ENCODE measurements at places on chromosomes 12 and 14.

GRCh38 chr12:120654656-120655055, 14.2 kb downstream of the CABP1 start:
- DNase-seq: no peak

DNA sequence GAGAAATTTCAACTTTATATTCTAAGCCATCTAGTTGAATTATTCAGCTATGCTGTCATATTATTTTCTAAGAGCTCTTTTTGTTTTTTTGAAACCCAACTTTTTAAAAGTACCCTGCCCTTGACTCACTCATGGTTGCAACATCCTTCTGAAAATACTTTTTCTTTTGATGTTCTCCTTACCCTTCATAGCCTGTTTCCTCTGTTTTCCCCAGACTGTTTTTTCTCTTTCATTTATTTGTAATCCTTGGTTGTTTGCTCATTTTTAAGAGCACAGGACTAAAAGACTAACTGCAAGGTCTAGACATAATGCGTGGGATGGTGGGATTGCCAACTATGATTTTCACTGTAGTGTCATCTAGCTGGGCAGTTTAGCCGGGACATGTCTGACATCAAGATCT, 21.2 kb upstream of the CDKL1 start:
- DNase-seq: peak; percentile 56

- no peak for DNase-seq
Observed at GRCh38 chr12:113170926-113171325, 14.4 kb downstream of the DDX54 start.

GRCh38 chr12:87310126-87310525, 719.1 kb downstream of the C12orf50 start:
- no peak for DNase-seq

DNA sequence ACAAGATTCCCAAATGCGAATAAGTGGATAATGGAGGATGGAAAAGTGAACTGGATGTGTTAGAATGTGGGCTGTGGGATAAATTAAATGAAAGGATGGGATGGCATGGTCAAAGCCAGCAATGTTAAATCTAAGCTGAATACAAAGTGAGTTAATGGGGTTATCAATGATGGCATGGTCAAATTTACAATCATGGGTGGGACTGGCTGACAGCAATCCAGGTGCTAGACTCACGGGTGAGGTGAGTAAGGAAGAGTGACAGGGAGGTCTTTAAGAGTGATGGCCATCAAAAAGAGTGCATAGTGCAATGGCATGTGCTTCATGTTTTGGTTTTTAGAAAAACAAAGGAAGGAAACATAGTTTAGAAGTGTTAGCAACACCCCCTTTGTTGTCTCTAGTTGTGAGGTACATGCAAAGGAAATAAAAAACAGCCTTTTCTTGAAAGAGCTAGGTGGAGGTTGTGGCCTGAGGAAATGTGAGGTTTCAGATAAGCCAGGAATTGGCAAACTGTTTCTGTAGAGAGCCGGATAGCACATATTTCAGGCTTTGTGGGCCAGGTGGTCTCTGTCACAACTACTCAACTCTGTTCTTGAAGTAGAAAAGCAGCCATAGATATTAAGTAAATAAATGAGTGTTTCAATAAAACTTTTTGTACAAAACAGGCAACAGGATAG, 328.7 kb downstream of the RPL10L start:
- no peak for DNase-seq

GRCh38 chr14:29528889-29529288, 398.8 kb downstream of the PRKD1 start:
- peak; percentile 35 for DNase-seq

GRCh38 chr12:101455685-101456084, 19.5 kb upstream of the SPIC start:
- DNase-seq: no peak

DNA sequence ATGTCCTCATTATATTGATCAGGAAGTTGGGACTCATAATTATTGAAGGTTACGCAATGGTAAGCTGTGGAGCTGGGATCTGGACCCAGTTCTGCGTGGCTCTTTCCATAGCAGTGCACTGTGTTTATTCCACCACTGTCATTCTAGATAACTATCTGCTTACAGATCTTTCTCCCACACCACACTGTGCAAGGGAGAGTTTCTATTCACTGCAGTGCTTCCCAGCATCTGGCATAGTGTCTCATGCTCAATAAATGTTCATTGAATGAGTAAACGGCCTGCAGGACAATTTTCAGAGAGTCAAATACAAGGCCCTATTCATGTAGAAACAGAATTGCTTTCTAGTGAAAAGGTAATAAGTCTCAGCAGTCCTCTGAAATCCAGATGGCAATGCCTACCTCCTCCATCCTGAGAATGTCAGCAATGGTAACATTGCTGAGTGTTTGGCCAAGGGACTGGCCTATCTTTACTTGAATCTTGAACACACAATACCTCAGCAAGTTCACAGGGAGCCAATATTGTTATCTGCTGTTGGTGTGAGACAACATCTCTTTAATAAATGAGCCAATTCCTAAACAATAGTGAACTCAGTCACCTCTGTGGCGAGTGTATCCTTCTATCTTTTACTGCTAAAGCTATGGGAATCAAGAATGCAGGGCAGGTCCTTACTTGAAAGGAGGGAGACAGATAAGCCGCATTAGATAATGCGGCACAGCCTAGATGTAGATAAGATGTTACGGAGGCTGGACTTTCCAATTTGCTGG, 332.4 kb upstream of the PRICKLE1 start:
- no peak for DNase-seq

GRCh38 chr12:44774815-44775411, 101.2 kb downstream of the NELL2 start:
- DNase-seq: peak; percentile 2

GRCh38 chr14:77043177-77043983, 14.9 kb upstream of the IRF2BPL start:
- peak; percentile 99 for DNase-seq

DNA sequence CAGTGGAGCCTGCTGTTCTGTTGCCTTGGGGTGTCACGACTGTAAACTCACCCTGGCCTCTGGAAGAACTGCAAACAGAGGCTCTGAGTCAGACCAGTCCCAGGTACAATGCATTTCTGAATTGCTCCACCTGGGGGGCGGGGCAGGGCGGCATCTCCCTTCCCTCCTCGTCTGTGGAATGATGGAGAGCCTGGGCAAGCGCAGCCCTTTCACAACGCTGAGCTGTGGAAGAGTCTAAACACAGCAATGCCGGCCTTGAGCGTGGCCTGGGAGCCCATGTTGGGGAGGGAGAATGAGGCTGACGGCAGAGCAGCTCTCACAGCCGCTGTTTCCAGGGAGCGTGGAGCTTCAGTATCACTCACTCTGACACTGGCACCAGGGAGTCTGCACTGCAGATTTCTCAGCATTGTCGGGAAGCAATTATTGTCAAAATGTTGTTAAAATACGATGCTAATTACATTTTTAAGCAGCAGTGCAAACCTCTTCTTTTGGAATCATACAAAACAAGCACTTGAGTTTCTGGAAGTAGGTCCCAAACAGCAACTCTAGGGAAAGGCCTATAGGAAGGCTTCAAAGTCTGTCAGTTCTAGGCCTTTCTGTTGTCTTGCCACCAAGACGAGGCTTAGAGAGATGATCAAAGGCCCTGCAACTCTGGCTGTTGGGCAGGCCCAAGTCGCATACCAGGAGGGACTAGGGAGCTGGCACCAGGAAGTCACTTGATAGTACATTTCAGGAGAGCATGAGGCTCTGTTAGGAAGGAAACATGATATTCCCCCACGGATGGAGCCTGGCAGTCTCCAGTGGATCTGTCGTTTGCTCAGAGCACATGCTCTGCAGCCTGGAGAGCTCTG, 244.0 kb upstream of the FKBP4 start:
- no peak for DNase-seq

DNA sequence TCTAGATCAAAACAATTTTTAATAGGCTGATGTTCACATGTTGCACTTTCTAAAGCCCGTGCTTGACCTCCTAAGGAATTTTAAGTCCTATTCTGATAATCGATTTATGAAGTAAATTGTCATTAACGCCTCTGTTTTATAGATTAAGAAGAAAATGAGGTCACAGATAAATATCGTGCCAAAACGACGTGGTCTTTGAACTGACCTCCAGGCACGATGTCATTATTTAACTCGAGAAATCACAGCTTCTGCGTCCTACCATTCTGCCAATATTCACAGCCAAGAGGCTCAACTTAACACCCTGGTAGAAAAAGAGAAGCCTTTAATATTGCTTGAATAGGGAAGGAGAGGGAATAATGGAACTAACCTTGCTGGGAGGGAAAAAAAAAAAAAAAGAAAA, 888 bp upstream of the EEA1 start:
- DNase-seq: no peak

DNA sequence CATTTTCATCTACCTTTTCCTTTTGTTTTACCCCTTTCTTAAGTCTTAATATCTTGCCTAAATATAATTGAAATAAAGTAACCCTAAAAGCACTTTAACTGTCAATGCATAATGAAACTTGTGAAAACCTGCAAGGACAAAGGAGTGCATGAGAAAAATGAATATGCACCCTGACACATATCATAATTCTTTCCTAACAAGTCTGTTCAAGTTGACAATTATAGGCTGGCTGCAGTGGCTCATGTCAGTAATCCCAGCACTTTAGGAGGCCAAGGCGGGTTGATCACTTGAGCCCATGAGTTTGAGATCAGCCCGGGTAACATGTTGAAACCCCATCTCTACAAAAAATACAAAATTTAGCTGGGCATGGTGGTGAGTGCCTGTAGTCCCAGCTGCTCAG, 65.4 kb downstream of the FGD6 start:
- no peak for DNase-seq

GRCh38 chr14:71142375-71143038, 235.2 kb downstream of the PCNX1 start:
- peak; percentile 99 for DNase-seq

DNA sequence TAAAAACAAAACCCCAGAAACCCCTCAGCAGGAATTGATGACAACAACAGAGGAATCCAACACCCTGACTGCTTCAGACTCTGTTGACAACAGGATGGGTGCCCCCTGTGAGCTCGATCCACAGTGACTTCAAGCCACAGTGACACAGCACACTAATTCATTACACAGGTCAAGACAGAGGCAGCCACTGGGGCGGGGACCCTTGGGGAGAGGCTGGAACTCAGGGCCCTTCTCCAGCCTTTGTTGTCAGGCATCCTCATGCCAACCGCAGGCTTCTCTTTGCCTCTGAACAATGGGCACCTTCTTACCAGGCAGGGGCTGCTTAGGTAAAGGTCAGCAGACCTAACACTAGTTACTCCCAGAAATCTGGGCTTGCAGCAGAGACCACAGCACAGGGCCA, 37.6 kb downstream of the ACADS start:
- no peak for DNase-seq

GRCh38 chr12:120290609-120291305, 946 bp downstream of the RNU4-2 start:
- peak; percentile 18 for DNase-seq

DNA sequence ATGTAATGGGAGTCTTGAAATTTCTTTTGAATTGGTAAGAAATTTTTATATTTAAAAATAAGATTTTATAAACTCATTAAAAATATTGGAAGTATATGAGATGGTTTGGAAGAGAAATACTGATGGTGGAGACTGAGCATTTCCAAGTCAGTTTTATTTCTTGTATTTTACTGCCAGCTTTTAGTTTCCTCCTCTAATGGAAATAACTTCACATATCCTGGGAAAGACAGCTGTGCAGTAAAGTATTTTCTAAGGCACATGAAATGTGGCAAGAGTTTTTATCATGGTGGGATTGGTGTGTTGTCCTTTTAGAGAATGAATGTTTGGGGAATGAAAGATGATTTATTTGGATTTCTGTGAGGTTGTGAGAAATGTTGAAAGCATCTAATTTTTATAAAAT, 346.9 kb upstream of the RGS6 start:
- DNase-seq: no peak

- no peak for DNase-seq
Observed at GRCh38 chr14:97726676-97727075, 929.5 kb downstream of the VRK1 start.

Data from AG10803 (cell line).